ENCODE measurements at places on chromosomes 7 and 10.

DNA sequence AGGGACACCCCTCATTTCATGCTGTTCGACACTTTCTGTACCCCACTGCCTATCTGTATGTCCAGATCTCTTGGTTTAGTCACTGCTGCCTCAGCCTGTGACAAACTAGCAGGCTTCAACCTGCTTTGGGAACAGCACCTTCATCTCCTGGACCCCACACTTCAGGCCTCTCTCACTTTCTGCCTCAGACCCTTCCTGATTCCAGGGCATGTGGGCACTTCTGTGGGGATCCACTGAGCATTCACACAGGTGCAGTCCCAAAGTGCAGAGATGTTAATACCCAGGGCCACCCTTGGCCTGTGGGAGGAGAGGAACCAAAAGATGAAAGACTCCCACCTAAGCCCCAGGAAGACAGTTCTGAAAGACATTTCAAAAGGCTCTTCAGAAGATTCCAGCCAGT is 29.4 kb upstream of the C10orf71 start:
- no peak for DNase-seq

DNA sequence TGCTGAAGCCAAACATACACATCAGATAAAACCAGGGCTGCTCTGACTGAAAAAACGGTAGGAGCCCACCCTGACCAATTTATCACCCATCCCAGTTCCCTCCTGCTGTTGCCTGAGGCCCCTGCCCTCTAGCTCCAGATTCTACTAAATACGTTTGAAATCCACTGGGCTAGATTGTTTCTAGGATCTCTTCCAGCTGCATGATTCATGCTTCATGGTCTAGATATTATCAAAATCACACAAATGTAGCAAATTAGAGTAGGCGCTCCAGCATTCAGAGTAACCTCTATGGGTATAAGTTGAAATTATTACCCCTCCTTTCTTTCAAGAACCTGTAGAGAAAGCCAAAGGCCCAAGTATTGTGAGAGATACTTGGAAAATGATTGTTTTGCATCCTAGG is 151.2 kb upstream of the FAM13C start:
- DNase-seq = no peak

DNA sequence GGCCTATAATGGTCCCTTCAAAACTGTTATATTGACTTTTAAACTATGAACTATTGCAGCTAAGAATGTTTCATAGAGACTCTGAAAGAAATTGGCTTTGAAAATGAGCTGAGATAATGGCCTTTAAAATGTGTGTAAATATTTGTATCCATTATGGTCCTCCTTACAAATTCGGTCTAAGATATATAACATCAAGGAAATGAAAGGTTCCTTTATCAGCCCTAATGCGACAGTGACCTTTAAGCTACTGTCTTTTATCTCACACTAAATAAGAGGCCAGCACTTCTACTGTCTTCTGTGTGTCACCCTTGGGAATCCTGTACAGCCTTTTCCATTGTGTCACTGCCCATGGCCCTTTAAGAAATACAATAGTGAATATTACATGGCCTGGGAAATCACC is 19.5 kb downstream of the COL28A1 start:
- DNase-seq = no peak

DNA sequence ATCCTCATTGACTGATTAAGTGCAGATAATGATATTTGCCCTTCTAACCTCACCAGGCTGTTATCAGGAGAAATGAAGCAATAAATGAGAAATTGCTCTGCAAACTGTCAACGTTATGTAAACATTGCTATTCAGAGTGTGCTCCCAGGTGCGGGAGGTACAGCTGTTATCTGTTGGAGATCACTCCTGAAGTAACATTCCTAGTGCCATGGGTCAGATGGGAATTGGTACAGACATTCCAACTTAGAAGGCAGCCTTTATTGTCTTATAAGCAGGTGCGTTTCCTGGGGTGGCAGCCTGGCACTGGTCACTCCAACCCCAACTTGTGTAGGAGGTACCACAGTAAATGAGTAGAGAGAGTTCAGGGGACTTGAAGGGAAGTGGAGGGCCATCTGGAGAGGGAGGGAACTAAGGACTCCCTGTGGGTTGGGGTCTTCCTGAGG is 36.8 kb downstream of the HK1 start:
- DNase-seq = no peak

- no peak for DNase-seq
These were observed 247.5 kb downstream of the MTERF1 start for GRCh38 chr7:91633013-91633441.

DNA sequence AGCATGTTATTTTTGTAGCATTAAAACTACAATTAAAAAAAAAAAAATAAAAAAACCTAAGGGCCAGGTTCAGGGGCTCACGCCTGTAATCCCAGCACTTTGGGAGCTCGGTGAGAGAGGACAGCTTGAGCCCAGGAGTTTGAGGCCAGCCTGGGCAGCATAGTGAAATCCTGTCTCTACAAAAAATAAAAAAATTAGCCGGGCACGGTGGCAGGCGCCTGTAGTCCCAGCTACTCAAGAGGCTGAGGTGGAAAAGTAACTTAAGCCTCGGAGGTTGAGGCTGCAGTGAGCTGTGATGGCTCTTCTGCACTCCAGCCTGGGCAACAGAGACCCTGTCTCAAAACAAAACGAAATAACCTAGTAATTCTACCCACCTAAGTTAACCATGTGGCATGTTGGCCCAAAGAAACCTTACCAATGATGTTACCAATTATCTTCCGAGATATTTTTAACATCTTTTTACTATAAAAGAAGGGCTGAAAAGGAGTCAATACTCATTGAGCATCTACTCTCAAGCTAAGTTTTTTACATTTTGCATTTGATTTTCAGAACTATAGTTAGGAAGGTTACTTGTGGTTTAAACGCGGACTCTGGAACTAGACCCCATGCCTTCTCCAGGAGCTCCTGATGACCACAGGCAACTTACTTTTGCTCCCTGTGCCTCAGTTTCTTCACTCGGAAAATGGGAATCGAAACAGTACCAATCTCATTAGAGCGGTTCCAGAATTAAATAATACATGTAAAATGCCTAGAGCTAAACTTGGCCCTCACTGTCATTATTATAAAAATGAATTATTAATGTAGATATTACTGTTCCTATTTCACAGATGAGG is 1.4 kb downstream of the ITGB1 start:
- DNase-seq = no peak

DNA sequence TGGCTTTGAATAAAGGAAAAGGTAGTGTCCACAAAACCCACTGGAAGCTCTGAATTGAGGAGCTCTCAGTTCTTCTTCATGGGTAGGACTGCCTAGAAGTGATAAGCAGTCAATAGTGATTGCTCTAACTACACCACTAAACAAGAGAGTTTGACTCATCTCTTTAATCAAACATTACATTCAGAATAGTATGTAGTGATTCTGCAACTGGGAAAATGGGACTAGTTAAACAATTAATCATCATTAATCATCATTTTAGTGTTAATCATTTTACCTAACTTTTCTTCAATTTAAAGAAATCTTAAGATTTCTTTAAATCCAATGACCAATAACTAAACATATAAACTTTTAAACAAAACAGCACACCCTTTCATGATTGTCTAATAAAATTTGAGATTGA is 484.0 kb upstream of the FZD8 start:
- DNase-seq = no peak

DNA sequence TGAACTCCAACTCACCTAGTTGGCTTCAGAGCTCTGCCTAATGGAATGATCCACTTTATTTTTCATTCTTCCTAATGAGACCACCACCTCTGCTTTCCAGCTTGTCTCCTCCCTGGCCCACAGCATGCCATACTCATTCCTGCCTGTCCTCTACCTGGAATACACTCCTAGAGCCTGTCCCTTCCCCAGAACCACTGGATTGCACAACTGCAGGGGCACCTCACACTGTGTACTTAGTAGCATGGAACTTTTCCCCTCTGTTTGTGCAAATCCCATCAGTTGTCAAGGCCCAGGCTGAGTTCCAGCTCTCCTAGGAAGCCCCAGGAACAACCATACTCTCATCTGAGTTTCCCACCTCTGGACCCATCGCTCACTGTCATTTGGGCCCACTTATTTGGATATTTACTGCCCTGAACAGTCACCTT is 15.6 kb downstream of the ALDH18A1 start:
- no peak for DNase-seq

GRCh38 chr10:21352886-21353285 is 172.6 kb downstream of the SKIDA1 start:
- DNase-seq = no peak

DNA sequence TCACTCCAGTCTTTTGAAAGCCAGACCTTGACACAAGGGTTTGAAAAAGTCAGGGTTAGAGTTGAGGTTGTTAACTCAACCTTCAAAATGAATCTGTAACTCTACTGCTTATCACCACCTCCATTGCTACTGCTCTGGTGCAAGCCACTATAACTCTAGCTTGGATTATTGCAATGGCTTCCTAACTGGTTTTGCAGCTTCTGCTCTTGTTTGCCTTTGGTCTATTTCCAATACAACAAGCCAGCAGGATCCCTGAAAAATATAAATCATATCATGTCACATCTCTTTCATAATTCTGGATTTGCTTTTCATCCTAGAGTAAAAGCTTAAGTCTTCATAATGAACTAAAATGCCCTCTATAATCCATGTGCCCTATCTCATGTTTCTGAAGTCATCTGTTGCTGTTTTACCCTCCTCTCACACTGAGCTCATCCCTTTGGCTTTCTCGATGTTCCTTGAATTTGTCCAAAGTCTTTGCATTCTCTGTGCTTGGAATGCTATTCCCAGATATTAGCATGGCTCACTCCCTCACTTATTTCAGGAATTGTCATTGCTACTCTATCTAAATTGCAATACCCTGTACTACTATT is 10.9 kb downstream of the TAS2R60 start:
- no peak for DNase-seq

GRCh38 chr7:93165447-93165846 is 17.3 kb upstream of the SAMD9L start:
- DNase-seq = no peak

DNA sequence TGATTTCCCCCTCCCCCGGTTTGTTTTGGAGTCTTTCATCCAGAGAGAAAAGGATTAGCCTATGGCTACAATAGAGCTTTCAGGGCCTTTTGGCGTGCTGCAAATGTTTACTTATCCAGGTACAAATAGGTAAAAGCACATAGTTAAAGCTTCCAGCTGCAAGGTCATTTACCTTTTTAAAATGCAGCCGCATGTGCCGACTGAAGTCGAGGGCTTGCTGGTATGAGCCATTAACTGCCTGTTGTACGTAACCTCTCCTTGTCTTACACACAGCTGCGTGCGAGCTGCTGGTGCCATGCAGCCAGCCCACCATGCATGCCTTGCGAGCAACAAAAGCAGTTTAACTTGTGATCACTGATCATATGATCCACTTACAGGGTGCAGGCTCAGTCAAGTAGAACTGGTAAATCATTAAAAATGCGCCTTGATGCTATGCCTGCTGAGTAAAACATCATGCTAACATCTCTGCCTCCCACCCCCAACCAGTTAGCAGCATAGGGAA is 866.4 kb downstream of the LRMDA start:
- DNase-seq = no peak
